Epithelial cell of proximal tubule (primary cell): ENCODE measurements at places on chromosomes 2 and 18.

DNA sequence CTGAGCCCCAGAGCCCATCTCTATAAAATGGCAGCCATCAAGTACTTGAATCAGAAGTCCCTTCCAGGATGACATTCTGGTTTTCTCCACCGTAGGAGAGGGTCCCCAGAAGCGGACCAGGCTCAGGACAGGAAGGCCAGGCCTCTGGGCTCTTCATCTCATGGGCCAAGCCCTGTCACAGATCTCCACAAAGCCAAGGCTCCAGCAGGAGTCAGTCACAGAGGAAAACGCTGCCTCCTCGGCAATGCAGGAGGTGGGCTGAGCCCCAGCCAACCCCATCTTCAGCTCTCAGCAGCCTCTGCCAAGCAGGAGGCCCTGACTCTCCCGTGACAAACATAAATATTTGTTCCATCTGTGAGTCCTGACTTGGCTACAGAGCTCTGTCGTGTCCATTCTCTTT is 39.4 kb upstream of the GPAT2 start:
- DNase-seq, result no peak

DNA sequence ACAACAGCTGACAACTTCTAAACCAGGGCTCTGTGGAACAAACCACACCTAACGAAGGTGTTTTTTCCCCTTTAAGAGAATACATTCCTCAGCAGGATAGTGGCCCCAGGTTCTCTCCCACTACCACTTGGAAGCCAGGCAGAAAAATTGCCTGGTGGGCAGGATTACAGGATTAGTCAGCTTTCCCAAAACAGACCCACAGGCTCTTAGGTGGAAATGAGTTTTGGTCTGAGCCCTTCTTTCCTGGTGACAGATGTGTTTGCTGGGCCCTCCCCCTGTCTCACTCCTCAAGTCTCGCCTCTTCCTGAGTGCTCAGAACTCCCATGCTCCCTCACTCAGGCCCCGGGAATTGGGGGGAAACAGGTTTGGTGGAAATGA is 139.4 kb upstream of the HAAO start:
- DNase-seq, result no peak

DNA sequence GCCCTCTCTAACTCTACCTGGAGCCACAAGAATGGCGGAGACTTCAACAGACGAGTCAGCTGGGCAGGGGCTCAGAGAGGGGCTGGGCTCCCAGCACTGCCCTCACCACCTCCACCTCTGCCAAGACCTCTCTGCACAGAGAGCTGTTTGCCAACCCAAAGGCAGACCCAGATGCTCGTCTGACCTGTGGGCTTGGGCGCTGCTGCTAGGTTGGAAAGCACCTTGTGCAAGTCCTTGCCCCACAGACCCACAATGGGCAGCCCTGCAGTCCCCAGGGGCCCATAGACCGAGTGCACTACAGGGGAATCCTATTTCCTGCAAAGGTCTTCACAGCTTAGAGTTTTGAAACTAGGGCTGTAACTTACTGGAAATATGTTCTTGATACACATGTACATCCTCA is 13.3 kb downstream of the ACKR3 start:
- no peak for DNase-seq

GRCh38 chr2:173393186-173393585 is 38.5 kb downstream of the CDCA7 start:
- no peak for DNase-seq

DNA sequence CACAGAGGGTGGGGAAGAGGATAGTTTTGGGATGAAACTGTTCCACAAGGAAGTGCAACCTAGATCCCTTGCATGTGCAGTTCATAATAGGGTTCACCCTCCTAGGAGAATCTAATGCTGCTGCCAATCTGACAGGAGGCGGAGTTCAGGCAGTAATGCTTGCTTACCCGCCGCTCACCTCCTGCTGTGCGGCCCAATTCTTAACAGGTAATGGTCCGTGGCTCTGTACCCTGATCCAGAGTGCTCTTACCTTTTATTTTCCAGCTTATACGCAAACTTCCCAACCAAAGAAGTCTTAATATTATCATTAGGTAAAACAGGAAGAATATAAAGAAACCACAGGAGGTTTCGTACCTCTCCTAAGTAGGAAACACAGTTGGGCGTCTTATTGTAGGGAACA is 82.7 kb upstream of the CD302 start:
- DNase-seq, result no peak

GRCh38 chr2:175398848-175399247 is 217.3 kb upstream of the ATP5MC3 start:
- no peak for DNase-seq

GRCh38 chr2:102893870-102894269 is 132.0 kb downstream of the TMEM182 start:
- DNase-seq, result no peak

DNA sequence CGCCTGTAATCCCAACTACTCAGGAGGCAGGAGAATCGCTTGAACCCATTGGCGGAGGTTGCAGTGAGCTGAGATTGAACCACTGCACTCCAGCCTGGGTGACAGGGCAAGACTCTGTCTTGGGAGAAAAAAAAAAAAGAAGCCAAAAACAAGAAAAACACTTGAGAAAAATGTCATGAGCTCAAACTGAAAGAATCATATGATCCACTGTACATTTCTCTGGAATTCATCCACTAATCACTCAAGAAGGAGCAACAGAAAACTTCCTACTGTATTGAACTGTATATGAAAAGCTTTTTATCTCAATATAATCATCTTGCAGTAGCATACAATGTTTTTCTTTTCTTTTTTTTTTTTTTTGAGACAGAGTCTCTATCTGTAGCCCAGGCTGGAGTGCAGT is 40.4 kb downstream of the EPG5 start:
- DNase-seq, result no peak
